Spleen (tissue), 13 donors: ENCODE measurements at places on chromosomes 7 and 10. TPM values are rescaled to one million over a fixed set of nuclear protein-coding genes. Genes with fewer than 3 reads are reported as not detected.

DNA sequence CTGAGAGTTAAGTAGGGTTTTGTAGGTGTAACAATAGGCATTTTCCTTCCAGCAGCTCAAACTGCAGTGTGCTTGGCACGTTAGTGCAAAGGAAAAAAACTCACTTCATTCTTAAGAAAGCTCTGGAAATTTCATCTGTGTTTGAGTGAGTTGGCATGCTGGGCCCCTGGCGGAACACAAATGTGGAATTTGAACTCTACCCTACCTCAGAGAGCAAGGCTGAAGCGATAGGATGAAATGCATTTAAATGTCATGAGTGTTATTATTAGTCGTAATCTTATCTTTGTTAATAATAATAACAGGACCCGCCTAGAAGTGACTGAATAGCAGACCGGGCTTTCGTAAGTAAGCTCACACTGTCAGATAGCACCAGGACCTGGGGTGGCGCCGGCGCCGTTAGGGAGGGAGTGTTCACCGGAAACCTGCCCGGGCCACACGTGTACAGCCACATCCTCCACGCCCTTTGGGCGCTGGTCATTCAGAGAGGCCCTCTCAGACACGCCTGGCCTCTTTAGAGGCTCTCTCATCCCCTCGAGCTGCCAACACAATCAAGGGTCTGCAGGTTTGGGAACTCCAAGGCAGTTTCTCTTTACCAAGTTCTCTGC is 63.5 kb downstream of the GRK5 start:
- H3K27me3 ChIP-seq: no peaks in the 10 kb centered on the region
- H3K36me3 ChIP-seq: peaks cover under 1% of the 10 kb centered on the region
- H3K27ac ChIP-seq: peak overlapping the region; percentile 59
- peak; percentile 94 for DNase-seq

- peaks cover 23% of the 10 kb centered on the region for H3K27me3 ChIP-seq
- H3K4me3 ChIP-seq: no peak overlapping the region
- H3K36me3 ChIP-seq: no peaks in the 10 kb centered on the region
- H3K4me1 ChIP-seq: peaks cover 9% of the 10 kb centered on the region
Observed at GRCh38 chr10:93568105-93568390, 1.6 kb downstream of the FFAR4 start.

DNA sequence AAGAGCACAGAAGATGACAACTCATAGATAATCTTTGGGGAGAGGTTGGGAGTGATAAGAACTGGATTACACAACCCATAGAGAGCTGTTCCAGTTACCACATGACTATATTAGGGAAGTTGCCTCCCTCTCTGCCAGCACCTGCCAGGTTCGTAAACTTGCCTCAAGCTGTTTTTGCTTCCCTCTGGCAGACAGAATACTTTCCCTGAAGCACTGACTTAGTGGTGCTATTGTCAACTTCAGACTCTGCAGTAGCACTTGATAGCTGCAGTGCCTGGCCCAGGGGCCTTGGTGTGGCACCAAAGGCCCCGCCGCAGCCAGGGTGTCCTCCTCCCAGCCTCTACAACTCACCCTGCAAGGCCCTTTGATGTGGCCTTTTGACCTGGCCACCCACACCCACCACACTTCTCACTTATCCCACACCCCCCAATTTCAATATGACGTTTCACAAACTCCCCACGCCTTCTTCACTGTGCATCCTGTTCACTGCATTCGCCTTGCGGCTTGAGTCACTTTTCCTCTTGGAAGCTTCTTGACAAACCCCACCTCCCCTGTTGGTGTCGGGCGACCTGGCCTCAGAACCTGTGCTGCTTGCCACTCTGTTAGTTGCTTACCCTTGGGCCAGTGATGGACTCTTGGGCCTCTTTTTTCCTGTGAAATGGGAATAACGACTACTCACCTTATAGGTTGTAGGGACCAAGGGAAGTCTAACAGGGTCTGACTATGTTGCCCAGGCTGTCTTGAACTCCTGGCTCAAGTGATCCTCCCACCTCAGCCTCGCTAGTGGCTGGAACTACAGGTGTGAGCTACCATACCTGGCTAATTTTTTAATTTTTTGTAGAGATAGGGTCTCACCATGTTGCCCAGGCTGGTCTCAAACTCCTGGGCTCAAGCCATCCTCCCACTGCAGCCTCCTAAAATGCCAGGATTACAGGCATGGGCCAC is 50.2 kb upstream of the PODXL start:
- no peak overlapping the region for H3K4me3 ChIP-seq
- no peaks in the 10 kb centered on the region for H3K4me1 ChIP-seq
- no peak overlapping the region for H3K27ac ChIP-seq
- no peak for DNase-seq
- H3K27me3 ChIP-seq: peaks cover 39% of the 10 kb centered on the region

- no peaks in the 10 kb centered on the region for H3K27me3 ChIP-seq
- no peak overlapping the region for H3K27ac ChIP-seq
- H3K36me3 ChIP-seq: no peaks in the 10 kb centered on the region
- H3K4me1 ChIP-seq: peaks cover 17% of the 10 kb centered on the region
- H3K4me3 ChIP-seq: no peak overlapping the region
Observed at GRCh38 chr10:62170732-62171131, 97.9 kb downstream of the RTKN2 start.

DNA sequence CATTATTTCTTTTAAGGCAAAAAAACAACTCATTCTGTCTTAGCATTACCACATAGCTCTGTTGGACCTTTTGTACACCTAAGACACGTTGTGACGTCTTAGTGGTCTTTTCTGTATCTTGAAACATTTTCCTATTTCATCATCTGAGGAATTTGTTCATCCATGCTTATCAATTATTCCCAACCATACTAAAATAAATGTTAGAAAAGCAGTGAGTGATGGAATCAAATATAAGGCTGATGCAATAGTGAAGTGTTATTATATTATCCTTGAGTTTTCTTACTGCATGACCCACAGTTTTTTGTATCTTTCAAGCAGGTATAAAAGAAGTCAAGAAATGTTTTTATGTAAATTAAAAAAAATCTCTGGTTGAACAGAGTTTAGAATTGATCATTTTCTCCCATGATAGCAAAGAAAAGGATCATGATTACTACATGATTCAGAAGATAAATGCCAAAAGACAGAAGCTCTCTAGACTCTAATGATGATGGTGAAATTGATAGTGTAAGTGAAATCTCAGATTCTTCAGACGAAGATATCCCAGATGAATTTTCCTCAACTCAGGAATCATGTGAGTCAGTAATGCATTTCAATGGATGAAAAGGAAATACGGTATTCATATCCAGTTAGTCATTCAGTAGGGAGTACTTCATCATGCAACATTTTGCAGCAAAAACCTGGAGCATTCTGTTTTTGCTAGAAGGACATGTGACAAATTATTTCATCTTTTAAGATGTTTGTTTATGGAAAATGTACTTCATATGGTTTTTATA is 51.4 kb downstream of the CELF2 start:
- H3K27ac ChIP-seq: no peak overlapping the region
- no peaks in the 10 kb centered on the region for H3K27me3 ChIP-seq
- no peak for DNase-seq

- peak within 1 kb of the TSS; percentile 29 for H3K4me3 ChIP-seq
- H3K27me3 ChIP-seq: peaks cover 12% of the 10 kb centered on the region
- H3K4me1 ChIP-seq: peaks cover 7% of the 10 kb centered on the region
- DNase-seq: peak; percentile 72
- H3K36me3 ChIP-seq: no peaks in the 10 kb centered on the region
Observed at GRCh38 chr7:95396136-95397032, at the start of gene PON3. Gene PON3 (minus strand): TSS chr7:95396375. CDS start chr7:95396350, 25 bp downstream.

DNA sequence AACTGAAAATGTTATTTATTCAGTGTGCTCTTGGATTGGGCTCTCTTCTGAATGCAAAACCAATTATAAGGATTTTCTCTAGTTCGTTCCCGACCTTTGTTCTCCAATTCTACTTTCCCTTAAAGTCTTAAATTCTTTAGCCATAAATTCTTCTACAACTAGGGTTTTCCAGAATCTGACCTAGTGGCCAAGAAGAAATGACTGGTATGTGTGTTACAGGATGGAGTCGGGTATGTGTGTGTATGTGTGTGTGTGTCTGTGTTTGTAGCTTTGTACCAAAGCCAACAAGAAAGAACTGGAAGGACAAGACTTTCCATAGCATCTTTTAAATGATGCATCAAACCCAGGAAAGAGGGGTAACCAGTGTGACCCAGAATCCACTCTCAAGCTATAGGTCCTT is 25.8 kb upstream of the LEP start:
- H3K27ac ChIP-seq: no peak overlapping the region
- H3K36me3 ChIP-seq: no peaks in the 10 kb centered on the region
- no peaks in the 10 kb centered on the region for H3K27me3 ChIP-seq
- no peaks in the 10 kb centered on the region for H3K4me1 ChIP-seq

- DNase-seq: no peak
- H3K4me3 ChIP-seq: no peak overlapping the region
- no peak overlapping the region for H3K27ac ChIP-seq
- peaks cover 36% of the 10 kb centered on the region for H3K4me1 ChIP-seq
- H3K36me3 ChIP-seq: no peaks in the 10 kb centered on the region
Observed at GRCh38 chr10:88838766-88839350, 12.8 kb downstream of the ANKRD22 start.

DNA sequence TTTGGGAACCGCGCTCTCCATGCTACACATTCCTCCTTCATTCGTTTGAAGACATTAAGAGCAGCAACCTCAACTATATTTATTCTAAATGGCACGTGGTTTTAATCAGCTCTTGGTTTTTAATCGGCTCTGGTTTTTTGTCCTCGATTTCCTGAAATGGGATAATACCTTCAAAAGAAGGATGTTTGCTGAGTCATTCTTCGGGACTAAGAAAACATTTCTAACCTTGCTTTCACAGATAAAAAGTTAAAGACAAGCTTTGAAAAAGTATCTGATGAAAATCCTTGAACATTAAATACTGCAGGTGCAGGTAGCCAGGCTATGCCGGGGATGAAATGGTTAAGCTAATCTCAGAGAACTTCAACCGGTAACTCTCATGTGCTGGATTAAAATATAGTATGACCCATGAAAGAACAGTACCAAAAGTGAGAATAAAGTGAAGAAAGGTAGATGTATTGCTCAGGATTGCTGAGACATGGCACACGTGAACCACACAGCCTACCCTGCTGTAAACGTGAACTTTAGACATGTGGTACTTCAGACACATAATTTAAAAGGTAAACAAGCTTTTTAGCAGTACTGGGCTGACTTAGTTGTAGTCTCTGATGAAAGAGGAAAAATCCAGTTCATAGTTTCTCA is 89.1 kb downstream of the PTPRN2 start:
- H3K27ac ChIP-seq: no peak overlapping the region
- no peak overlapping the region for H3K4me3 ChIP-seq
- H3K4me1 ChIP-seq: no peaks in the 10 kb centered on the region
- no peaks in the 10 kb centered on the region for H3K36me3 ChIP-seq
- no peak for DNase-seq

GRCh38 chr7:125061776-125062397 is 132.3 kb upstream of the POT1 start:
- no peaks in the 10 kb centered on the region for H3K36me3 ChIP-seq
- H3K27ac ChIP-seq: no peak overlapping the region

DNA sequence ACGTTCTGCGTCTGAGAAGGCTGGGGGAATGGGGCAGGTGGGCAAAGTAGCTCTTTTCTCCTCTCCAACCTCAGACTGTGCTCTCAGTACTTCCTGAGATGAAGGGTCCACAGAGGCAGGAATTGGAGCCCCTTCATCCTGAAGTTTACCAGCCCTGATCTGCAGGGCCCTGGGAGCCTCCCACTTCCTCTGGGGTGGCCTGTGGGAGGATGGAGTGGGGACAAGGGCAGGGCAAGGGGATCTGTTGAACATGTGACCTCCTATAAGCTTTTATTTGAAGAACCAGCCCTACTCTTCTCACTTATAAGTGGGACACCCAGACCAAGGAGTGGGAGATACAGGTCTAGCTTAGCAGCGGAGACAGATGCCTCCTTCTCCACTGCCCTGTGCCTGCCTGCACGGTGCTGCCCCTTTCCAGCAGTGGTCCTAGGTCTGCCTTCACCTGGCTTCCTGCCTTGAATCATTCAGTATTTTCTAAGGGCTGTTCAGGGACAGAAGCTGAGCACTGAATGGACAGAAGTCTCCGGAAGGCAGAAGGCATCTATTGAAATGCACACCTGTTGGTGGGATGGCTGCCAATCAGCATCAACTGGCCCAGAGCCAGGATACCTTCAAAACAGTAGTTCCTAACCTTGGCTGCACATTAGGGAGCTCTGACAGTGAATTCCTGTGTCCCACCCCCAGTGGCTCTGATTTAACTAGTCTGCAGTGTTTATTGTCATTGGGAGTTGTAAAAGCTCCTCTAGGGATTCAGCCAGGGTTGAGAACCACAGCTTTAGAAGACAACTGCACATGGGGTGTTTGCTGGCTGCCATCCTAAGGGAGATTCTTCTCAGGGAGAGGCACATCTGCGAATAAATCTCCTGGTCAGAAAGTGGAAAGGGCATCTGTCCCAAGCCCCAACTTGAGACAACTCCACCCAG is 2.7 kb upstream of the ARHGAP22 start:
- peaks cover 8% of the 10 kb centered on the region for H3K4me1 ChIP-seq
- no peak overlapping the region for H3K4me3 ChIP-seq
- peaks cover 5% of the 10 kb centered on the region for H3K27me3 ChIP-seq
- no peak for DNase-seq
- peak overlapping the region; percentile 42 for H3K27ac ChIP-seq

- H3K27ac ChIP-seq: no peak overlapping the region
- H3K27me3 ChIP-seq: no peaks in the 10 kb centered on the region
- no peak overlapping the region for H3K4me3 ChIP-seq
- peak; percentile 14 for DNase-seq
- no peaks in the 10 kb centered on the region for H3K4me1 ChIP-seq
Observed at GRCh38 chr10:34049887-34050286, 715.4 kb upstream of the NRP1 start.

GRCh38 chr10:86446440-86446839 is 75.2 kb downstream of the WAPL start:
- H3K36me3 ChIP-seq: peaks cover 2% of the 10 kb centered on the region
- H3K4me3 ChIP-seq: no peak overlapping the region
- DNase-seq: no peak
- H3K27ac ChIP-seq: no peak overlapping the region
- H3K27me3 ChIP-seq: no peaks in the 10 kb centered on the region

DNA sequence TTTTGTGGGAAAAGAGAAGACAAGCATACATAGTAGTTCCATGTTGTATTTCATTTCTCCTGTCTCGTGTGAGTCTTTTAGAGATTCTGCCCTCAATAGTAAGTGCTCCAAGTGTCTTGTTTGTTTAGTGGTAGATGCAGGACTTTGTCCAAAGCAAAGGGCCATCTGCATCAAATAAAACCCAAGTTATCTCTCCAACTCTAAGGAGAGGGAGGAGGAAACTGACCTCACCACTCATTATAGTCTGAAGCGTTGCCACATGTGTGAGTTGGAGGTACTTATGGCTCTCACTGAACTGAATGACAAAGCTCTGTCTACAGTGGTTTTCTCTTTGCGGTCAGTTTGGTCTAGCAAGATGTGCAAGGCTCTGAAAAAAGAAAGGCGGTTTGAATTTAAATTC is 272.6 kb downstream of the DOCK4 start:
- no peak for DNase-seq
- H3K36me3 ChIP-seq: no peaks in the 10 kb centered on the region
- H3K27me3 ChIP-seq: no peaks in the 10 kb centered on the region
- H3K4me3 ChIP-seq: no peak overlapping the region
- no peak overlapping the region for H3K27ac ChIP-seq

- H3K4me1 ChIP-seq: peaks cover 5% of the 10 kb centered on the region
- no peak overlapping the region for H3K4me3 ChIP-seq
- H3K36me3 ChIP-seq: no peaks in the 10 kb centered on the region
- H3K27me3 ChIP-seq: peaks cover 100% of the 10 kb centered on the region
- DNase-seq: peak; percentile 52
Observed at GRCh38 chr10:117550599-117551329, 8.2 kb downstream of the EMX2 start.

The HABP2 gene
- not detected for total RNA-seq

The HELLS gene
- total RNA-seq: 19.3 TPM

The ACHE gene
- 2.1 TPM for total RNA-seq

The OR2A1 gene
- 0.60 TPM for total RNA-seq

The CYP3A4 gene
- total RNA-seq: not detected

The BMPR1A gene
- 10.4 TPM for total RNA-seq

The RAPGEF5 gene
- 335 TPM for total RNA-seq

The ATAD1 gene
- 49.4 TPM for total RNA-seq

The OR6B1 gene
- not detected for total RNA-seq

The COA1 gene
- 76.0 TPM for total RNA-seq
